ENCODE measurements at places on chromosomes 12 and 14.

DNA sequence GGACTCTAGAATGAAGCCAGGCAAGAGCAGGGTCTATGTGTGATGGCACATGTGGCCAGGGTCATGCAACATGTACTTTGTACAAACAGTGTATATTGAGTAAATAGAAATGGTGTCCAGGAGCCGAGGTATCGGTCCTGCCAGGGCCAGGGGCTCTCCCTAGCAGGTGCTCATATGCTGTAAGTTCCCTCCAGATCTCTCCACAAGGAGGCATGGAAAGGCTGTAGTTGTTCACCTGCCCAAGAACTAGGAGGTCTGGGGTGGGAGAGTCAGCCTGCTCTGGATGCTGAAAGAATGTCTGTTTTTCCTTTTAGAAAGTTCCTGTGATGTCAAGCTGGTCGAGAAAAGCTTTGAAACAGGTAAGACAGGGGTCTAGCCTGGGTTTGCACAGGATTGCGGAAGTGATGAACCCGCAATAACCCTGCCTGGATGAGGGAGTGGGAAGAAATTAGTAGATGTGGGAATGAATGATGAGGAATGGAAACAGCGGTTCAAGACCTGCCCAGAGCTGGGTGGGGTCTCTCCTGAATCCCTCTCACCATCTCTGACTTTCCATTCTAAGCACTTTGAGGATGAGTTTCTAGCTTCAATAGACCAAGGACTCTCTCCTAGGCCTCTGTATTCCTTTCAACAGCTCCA, 39.6 kb downstream of the DAD1 start:
- DNase-seq, result no peak

DNA sequence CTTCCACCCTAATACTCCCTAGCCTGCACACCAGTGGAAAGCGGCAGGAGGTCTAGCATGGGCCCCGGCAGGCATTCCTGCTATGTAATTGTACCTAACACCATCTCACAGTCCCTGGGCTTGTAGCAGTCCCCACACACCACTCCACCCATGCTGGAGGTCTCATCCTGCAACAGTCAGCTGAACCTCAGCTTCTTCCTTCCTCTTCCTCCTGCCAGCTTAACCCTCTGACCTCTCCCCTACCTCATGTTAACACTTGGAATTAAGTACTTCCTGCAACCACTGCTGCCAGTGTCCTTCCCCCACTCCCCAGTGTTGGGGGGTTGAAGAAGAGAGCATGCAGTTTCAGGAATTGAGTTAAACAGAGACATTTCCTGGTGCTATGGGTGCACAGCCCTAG, 7.6 kb downstream of the ADCY4 start:
- no peak for DNase-seq

DNA sequence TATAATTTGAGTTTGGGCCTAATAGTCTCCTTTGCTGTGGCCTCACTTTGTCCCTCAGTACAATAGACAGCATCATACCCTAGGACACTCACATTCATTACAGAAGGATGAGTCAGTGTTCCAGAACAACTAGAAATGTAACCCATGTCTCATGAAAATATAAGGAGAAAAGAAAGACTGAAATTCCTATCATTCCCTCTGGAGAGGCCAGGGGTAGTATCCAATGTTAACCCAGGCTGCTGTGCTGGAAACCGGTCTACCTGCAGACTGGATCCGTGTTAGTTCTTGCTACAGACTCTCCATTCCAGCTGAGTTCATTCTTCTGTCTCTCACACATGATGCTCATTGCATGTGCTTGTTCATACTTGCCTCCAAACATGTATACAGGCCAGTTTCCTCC, 75.8 kb upstream of the HOXC13 start:
- DNase-seq, result no peak

DNA sequence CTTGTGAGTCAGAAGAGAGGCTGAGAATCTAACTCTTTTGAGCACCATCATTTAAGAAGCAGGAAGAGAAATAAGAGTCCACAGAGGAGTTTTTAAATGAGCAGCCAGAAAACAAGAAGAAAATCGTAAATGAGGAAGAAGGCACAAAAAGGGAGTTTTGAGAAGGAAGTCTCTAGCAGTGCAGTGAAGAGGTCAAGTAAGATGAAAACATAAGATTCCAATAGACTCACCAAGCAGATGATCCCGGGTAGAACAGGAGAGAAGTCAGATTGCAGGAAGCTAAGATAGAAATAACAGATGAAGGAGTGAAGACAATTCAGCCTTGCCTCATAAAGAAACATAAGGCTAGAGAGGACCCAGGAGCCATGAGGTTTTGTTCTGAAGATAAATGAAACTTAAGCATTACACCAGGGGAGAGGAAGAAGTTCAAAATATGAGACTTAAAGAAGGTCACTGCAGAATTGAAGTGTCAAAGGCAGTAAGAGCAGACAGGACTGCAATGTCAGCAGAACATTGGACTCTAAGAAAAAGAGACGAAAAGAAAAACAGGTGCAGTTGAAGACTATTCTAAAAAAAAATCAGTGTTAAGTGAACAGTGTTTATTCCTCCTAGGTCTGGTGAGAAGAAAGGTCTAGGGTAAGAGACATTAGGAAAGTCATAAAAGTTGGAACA, 229.0 kb downstream of the SEC23A start:
- DNase-seq, result no peak

- no peak for DNase-seq
Measured at GRCh38 chr12:130226126-130226525, 63.9 kb downstream of the FZD10 start.

DNA sequence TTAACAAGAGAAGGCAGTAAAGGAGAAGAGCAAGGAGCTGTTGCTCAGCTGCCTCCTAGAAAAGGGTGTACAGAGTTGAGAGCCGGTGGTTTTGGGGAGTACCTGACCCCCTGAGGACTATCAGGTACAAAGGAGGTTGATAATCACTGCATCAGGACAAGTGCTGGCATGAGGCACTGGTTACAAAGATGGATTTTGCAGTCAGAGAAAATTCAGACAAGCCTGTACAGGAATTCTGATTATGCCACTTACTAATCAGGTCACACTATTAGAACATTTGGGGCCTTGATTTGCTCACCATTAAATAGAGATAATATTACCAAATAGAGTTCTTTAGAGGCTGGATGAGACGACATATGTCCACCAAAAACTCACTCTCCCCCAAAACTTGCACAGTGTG, 450.9 kb upstream of the TMPO start:
- DNase-seq, result no peak
